MM.1S (cell line): ENCODE measurements at places on chromosomes 1 and 21.

- DNase-seq, result no peak
These were observed 5.4 kb upstream of the DEDD start for GRCh38 chr1:161137881-161138280.

DNA sequence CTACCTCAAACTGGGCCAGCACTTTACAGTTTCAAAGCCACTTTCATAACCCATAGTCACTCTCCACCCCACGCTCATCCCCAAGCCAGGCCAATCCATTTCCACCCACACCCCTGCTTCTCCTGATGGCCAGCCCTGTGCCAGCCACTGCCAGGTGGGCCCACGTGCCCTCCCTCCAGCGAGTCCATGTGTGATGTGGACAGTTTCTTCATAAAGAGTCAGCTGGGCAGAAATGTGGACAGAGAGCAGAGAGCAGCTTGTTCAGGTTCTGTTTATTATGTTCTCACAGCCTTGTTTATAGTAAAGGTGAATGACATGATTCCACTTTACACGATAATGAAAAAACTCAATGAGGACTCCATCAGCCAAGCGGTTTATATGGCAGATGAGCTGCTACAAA, 37.4 kb upstream of the RGS16 start:
- DNase-seq, result peak; percentile 2

DNA sequence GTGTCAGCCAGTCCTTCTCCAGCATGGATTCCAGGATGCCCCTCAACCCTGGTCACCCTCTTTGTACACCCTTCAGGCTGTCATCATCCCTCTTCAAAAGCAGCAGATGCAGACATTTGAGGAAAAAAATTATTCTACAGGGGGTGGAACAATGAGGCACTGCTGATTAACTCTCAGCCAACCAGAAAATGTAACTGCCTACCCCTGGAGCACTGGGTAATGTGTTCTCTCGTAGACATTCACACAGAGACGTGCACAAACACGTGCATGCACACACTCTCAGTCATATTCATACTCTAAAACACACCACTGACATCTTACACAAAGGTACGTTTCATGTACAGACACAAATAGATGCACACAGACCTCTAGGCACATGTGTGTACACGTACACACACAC, 175.4 kb downstream of the TRABD2B start:
- DNase-seq, result no peak

GRCh38 chr1:31848381-31848897, 32.6 kb upstream of the SPOCD1 start:
- peak; percentile 71 for DNase-seq

DNA sequence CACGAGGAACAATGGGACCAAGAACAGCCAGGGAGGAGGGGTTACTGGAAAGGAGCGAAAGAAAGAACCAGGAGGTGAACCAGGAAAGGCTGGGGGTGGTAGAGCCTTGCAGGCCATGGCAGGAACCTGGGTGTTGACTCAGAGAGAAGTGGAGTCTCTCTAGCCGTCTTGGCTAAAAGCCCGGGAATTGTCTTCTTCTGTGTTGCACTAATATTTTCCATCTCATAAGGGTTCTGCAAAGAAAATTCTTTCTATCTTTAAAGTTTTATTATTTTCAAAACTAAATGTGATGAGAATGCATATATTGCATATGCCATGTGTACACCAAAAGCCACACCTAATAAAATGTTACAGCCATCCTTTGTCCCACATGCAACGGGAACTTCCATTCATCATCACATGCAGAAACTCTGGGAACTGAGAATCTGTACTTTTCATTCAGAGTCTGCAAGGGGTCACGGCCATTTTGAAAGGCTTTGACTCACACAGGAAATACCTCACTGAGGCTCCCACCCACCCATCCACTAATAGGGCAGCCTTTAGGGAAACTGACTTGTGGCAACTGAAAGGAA, 38.0 kb downstream of the ERG start:
- no peak for DNase-seq

GRCh38 chr1:201486187-201486586, 17.2 kb upstream of the PHLDA3 start:
- DNase-seq, result no peak

DNA sequence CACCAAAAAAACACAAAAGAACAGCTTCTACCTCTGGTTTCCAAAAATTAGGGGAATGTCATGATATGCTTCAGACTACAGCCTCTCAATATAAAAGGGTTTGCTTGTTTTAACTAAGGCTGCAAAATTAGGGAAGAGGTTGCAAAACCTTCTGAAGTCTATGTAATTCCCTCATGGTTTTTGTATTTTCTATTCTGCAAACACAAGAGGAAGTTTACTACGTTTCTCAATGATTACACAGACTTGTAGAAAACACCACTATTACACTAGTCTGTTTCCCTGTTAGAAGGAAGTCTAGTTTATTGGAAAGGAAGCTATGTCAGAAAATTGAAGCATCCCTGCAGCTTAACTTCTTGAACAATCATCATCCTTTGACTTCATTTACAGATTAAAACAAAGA, 229.7 kb upstream of the FMN2 start:
- no peak for DNase-seq

DNA sequence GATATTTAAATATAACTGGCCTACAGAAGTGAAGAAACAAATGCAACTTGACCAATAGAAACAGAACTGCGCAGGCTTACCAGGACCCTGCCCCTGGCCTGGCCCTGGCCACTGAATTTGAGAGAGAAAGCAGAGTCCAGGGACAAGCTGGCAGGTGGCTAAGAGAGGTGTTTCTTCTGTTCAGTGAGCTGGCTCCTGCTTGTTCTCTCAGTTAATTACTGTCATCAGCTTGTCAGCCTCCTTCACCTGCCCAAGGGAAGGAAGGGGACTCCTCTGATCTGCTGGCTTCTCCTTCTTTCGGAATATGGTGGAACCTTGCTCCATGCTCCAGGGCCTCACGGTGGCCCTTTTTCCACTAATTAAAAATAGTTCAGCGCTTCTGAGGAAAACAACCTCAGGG, 388.4 kb downstream of the DISC1 start:
- DNase-seq, result no peak

GRCh38 chr1:197859024-197859423, 43.4 kb upstream of the C1orf53 start:
- DNase-seq, result no peak

GRCh38 chr1:69171248-69171647, 396.5 kb upstream of the LRRC7 start:
- no peak for DNase-seq

DNA sequence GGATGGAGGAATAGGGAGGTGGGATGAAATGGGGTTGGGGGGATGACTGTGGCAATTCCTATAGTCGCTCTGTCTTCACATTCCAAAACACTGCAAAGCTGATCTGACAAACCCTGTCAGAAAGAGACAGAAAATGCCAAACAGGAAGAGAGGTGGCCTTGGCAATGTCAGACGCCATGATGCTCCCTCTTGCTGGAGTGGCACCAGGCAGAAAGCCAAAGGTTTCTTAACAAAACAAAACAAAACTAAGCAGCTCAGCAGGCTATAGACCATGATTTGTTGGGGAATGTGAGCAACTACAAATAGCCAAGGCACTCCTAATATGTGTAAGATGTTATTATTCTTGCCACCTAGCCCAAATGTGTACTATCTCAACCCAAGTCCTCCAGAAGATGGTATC, 42.9 kb upstream of the PLA2G2C start:
- DNase-seq, result no peak

GRCh38 chr1:54053745-54054437, 483 bp downstream of the TCEANC2 start:
- no peak for DNase-seq

DNA sequence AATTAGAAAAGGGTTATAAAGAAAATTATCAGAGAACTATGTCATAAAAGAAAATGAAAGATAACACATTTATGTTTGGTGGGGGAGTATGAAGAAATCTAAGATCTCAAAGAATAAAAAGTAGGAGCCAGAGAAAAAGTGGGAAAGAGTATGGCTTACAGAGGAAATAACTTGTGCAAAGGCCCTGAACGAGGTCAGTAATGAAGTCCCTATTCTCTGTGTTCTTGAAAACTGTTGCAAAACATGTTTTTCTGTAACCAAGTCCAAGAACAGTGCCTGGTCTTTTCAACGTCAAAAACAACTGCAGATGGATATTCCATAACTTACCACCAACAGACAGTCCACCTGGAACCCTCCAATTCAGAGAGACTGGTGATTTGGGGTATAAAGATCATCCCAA, 188.1 kb downstream of the NEGR1 start:
- DNase-seq, result no peak

- DNase-seq, result no peak
These were observed 24.1 kb upstream of the ASPM start for GRCh38 chr1:197170538-197170937.

- no peak for DNase-seq
These were observed 140.5 kb downstream of the LIPI start for GRCh38 chr21:14070049-14070893.

GRCh38 chr1:227728059-227728891, 6.8 kb downstream of the JMJD4 start:
- DNase-seq, result peak; percentile 73

DNA sequence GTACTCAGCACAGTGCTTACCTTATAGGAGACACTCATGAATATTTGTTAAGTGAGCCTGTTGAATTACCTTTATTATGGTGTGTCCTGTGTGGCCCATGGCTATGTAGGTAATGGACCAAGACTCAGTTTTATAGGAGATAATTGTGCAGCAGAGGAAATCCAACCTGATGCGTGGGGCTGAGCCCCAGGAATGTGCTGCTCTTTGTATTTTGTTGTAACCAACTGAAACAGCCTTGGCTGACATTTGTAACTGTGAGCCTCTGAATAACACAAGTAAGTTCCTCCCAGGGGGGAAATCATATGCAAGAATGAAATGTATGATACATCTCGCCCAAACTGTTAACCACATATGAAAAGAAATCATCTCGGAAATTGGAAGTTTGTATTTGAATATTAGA, 364.2 kb upstream of the ZP4 start:
- DNase-seq, result no peak

DNA sequence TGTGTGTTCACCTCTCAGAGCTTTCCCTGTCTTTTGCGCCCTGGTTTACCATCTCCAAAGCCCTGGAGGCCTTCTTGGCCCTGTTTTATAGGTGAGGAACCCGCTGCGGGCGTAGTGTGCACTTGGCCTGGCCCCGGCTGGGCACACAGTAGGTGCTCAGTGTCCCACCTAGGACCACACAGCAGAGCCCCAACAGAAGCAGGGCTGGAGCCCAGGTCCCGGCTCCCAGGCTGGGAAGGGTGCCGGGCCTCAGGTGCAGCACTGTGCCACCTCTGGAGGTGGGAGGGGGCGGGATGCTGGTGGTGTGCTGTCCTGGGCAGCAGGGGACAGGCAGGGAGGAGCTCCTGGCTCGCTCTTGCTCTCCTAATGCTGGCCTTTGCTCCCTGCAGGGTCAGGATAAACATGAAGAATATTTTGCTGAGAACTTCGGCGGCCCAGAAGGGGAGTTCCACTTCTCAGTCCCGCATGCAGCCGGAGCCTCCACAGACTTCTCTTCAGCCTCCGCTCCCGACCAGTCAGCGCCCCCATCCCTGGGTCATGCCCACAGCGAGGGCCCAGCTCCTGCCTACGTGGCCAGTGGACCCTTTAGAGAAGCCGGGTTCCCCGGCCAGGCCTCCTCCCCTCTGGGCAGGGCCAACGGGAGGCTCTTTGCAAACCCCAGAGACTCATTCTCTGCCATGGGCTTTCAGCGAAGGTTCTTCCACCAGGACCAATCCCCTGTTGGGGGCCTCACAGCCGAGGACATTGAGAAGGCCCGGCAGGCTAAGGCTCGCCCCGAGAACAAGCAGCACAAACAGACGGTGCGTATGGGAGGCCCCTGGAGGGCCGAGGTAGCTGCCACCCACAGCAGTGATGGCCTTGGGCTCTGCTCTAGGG, 24.8 kb downstream of the COQ8A start:
- no peak for DNase-seq

DNA sequence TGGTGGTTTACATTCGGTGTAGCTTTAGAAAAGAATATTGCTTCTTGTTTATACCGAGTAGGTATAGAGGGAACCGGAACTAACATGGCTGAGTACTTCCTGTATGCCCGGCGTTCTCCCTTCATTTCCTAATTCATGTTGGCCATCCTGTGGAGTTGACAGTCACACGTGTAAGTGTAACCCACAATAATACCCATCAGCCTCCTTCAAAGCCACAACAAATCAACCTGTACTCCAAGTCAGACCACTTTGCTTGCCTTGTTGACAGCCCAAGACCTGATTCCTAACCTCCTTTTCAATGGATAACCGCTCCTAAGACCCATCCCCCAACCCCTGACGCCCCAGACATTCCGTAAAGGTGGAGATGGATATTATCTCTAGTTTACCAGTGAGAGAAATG, 42.1 kb downstream of the UBE2U start:
- no peak for DNase-seq

DNA sequence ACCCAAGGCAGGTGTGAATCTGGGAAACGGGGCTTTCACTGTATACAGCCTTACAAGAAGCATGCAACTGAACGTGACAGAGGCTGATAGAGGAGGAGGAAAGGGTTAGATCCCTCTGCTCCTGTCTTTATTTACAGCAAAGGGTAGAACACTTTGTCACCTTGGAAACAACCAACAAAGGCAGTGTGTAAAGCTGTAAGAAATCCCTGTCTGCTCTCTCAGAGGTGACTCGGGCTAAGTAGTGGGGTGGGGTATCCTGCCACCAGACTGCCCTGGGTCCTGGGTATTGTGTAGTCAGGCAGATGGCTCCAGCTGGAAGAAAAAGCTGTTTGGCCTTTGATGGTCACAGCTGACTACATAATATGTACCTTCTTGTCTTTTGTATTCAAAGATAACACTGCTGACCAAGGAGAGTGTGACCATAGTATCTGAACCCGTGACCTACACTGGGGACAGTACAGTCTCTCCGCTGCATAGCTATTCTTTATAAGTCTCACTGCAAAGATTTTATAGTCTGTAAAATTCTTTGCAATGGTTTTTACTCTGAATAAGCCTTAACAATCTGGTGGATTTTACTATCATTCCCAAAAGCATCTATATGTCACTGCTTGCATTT, 22.1 kb upstream of the POU2F1 start:
- no peak for DNase-seq

GRCh38 chr1:197868751-197869489, 33.5 kb upstream of the C1orf53 start:
- peak; percentile 79 for DNase-seq

- no peak for DNase-seq
These were observed 153.4 kb downstream of the C1orf94 start for GRCh38 chr1:34330061-34330460.

DNA sequence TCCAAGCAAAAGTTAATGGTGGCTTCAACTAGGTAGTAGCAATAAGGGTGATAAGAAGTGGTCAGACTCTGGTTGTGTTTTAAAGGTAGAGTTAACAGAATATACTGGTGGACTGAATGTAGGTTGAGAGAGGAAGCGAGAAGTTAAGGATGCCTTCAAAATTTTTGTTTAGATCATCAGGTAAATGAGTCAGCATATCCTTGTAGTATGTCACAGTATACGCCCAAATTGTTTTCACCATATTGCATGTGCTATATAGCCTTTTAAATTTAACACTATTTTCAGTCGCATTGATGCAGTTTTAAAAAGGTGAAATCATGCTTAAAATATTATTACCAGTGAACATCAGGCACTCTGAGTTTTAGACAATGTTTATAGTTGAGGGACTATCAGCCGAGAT, 74.6 kb downstream of the RBM11 start:
- no peak for DNase-seq
